ENCODE measurements at places on chromosomes 5 and 9.

DNA sequence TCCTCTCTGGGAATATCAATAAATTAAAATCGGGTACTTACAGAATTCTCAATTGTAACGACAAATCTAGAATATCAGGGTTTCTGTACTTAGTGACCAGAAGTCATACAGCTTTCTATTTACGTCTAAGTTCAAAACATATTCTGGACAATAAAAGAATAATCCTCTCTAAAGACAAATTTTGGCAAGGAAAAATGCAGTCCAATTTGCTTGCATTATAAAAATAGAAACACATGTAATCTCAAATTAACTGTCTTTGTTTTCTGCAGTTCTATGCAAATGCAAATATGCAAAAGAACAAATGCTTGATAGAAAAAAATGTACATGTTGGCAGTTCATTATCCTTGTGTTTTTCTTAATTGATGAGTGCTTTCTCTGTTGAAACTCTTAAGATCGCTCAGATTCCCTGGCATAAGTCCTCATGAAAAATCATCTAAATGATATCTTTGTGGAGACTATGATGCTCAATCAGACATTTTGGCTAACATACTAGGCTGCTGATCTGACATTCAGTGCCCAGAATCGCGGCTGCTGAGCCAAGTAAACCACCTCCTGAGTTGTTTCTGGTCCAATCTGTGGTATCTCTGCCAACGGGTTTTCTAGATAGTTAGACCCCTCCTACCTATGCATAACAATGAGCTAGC, 990.1 kb upstream of the C9orf72 start:
- H3K4me1 ChIP-seq: no peaks in the 10 kb centered on the region
- H3K4me3 ChIP-seq: no peak overlapping the region
- H3K36me3 ChIP-seq: no peaks in the 10 kb centered on the region
- no peak overlapping the region for H3K27ac ChIP-seq
- H3K27me3 ChIP-seq: no peaks in the 10 kb centered on the region

DNA sequence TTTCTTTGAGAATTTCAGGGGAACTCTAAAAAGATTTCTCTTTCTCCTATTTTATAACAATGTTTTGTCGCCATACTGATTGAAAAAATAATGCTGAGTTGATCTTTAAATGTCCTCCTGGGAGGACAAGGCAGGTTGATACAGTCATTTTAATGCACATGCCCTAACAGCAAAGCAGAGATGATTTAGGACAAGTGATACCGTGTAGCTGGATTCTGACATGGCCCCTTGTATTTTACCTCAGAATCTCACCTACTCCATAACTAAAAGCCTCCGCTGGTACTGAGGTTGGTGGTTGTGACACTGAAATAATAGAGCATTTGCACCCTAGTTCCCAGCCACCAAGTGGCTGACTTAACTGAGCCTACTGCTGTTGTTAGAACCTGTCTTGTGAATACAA, 811 bp upstream of the LRRTM2 start:
- H3K27me3 ChIP-seq: peaks cover 30% of the 10 kb centered on the region
- H3K4me3 ChIP-seq: no peak overlapping the region
- H3K4me1 ChIP-seq: peaks cover 6% of the 10 kb centered on the region
- no peak overlapping the region for H3K27ac ChIP-seq

DNA sequence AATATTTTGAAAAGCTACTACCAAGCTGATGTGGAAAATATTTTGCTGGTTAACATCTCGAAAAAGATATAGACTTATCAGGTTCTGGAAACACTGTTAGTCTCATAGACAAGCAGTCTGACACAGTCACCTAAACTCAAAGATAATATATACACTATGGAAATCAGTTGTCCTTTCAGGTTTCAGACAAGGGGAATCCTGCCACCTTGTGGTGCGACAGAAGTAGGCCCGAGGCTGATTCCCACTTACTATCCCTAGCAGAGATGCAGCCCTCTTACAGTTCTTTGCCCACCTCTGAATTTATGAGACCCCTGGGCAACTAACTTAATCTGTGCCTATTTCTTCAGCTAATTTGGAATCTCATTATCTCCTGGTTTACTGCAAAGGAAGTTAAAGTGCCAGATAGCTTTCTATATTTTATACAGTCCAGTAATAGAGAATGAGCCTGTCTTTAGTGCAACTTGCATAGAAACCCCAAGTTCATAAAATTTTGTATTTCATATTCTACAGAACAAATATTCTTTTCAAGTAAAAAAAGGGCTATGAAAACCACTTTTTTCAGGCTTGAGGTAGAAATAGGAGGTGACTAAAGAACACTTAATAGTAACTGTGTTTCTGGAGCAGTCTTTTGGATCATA, 16.9 kb downstream of the RAD1 start:
- H3K27ac ChIP-seq: no peak overlapping the region
- H3K36me3 ChIP-seq: no peaks in the 10 kb centered on the region
- no peak overlapping the region for H3K4me3 ChIP-seq
- no peaks in the 10 kb centered on the region for H3K4me1 ChIP-seq

DNA sequence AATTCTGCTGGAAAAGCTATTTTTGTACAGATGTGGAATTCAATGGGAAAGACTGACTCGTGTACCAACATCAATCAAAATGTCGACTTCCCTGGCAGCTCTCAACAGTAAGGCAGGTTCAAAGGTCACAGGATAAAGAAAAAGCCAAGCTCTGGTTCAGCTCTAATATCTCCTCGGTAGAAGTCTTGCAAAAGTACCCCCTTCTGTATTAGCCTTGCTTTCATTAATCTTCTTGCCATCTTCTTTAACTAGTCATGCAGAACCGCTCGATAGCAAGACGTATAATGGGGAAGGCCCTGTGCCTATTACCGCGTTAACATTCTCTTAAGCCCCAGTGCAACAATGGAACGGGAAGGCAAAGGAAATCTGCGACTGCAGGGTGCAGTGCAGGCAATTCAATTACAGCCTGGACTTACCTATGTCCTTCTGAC, 201.2 kb downstream of the GAPVD1 start:
- no peak overlapping the region for H3K27ac ChIP-seq
- H3K36me3 ChIP-seq: no peaks in the 10 kb centered on the region
- no peaks in the 10 kb centered on the region for H3K4me1 ChIP-seq
- H3K27me3 ChIP-seq: no peaks in the 10 kb centered on the region
- no peak for DNase-seq

- DNase-seq: no peak
- H3K36me3 ChIP-seq: peaks cover 7% of the 10 kb centered on the region
- peak overlapping the region; percentile 96 for H3K4me3 ChIP-seq
- peaks cover 44% of the 10 kb centered on the region for H3K4me1 ChIP-seq
- H3K27me3 ChIP-seq: no peaks in the 10 kb centered on the region
These were observed 453.5 kb downstream of the RAB3C start for GRCh38 chr5:59036274-59036961.

DNA sequence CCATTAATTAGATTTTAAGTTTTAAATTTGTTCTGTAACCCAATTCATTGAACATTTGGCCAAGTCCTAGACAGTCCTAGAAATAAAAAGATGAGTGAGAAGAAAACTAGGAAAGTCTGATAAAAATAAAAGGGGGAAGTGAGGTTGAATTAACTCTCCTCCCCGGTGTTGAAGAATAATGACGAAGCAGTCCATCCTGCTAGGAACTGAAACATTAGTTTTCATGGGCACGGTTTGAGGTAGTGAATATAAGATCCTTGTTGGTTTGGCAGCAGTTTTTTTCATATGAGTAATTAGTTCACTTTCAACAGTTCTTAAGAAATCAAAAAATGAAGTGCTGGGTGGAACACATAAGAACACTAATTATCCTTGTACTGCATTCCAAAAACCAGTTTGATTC, 103.1 kb downstream of the MTREX start:
- DNase-seq: no peak
- H3K4me3 ChIP-seq: no peak overlapping the region
- peaks cover 12% of the 10 kb centered on the region for H3K4me1 ChIP-seq
- peak overlapping the region; percentile 2 for H3K27ac ChIP-seq

DNA sequence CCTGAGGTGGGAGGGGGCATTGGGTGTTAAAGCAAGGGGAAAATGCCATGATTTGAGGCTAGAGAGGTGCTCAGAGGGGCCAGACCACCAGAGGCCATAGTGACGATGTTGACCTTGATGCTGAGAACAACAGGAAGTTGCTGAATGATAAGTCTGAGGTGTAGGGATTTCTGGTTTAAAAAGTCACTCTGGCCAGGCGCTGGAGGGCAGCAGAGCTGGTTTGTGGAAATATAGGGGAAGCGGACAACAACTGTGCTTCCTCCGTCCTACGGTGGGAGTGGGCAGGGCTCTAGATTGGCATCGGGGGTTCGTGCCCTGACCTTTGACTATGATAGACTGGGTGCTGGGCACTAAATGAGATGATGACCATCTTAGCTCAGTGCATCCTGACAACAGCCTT, 44.7 kb downstream of the STOM start:
- H3K36me3 ChIP-seq: no peaks in the 10 kb centered on the region
- peak overlapping the region; percentile 47 for H3K27ac ChIP-seq
- DNase-seq: no peak
- H3K4me3 ChIP-seq: no peak overlapping the region

DNA sequence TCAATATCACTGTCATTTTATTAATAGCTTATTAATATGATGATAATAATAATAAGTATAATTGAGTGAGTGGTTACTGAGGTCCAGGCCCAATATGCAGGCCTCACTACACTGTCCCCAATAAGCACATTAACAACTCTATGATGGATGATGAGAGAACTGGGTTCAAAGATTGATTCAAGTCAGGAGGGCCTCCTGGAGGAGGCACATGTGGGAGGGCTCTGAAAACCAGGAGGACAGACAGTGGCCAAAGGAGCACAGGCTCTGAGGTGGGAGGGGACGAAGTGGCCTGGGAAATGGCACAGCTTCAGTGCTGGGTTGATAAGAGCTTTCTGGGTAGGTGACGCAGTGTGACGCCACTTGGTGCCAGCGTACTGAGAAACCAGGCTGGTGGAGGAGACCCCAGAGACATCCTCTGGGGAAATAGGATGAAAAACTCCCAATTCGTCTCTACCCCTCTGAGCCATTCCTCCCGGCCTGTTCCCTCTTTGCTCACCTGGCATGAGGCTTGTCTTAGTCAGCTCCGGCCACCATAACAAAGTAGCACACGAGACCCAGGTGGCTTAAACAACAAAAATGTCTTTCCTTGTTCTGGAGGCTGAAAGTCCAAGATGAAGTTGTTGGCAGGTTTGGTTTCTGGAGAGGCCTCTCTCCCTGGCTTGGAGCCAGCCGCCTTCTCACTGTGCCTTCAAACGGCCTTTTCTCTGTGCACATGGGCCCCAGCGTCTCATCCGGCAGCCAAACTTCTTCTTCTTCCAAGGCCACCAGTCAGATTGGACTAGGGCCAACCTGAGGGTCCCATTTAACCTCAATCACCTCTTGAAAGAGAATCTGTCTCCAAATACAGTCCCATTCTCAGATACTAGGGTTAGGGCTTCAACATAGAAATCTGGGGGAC, 31.6 kb downstream of the NTNG2 start:
- no peak overlapping the region for H3K4me3 ChIP-seq
- H3K36me3 ChIP-seq: peaks cover 5% of the 10 kb centered on the region
- no peak for DNase-seq
- H3K27ac ChIP-seq: no peak overlapping the region

DNA sequence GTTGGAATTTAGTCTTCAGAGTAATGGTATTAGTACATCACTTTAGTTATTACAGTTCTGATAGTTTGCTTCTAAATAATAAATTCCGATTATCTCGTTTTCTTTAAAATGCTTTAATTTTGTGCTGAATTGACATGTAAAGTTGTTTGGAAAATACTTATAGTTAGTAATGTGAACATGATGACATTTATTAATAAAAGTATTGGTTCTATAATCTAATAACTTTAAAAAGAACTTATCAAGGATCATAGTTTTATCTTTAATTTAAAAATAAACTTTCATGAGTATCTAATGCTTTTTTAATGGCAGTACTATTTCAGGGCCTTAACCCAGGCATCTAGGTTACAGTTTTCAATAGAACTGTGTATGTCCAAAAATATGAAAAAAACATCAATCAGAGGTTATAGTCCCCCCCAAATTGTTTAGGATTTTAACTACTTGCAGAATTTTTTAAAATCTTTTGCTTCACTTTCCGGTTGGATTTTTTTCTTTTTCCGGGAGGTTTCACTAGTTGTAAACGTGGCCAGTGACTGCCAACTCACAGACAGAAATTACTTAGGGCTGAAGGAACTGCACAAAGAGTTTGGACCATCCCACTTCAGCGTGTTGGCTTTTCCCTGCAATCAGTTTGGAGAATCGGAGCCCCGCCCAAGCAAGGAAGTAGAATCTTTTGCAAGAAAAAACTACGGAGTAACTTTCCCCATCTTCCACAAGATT, 680 bp downstream of the GPX8 start:
- H3K4me3 ChIP-seq: no peak overlapping the region
- H3K4me1 ChIP-seq: no peaks in the 10 kb centered on the region
- H3K27ac ChIP-seq: no peak overlapping the region
- no peak for DNase-seq
- H3K36me3 ChIP-seq: no peaks in the 10 kb centered on the region

- peaks cover 36% of the 10 kb centered on the region for H3K27me3 ChIP-seq
- H3K4me1 ChIP-seq: peaks cover 20% of the 10 kb centered on the region
- H3K4me3 ChIP-seq: peak overlapping the region; percentile 93
- H3K27ac ChIP-seq: no peak overlapping the region
- peaks cover 12% of the 10 kb centered on the region for H3K36me3 ChIP-seq
- DNase-seq: no peak
These were observed 1.3 kb upstream of the NFIB start for GRCh38 chr9:14314929-14315874.

- no peaks in the 10 kb centered on the region for H3K36me3 ChIP-seq
- H3K27ac ChIP-seq: no peak overlapping the region
- H3K4me1 ChIP-seq: no peaks in the 10 kb centered on the region
- DNase-seq: no peak
- H3K4me3 ChIP-seq: no peak overlapping the region
These were observed 14.8 kb downstream of the ATP10B start for GRCh38 chr5:160837211-160837610.

- H3K27ac ChIP-seq: no peak overlapping the region
- no peak overlapping the region for H3K4me3 ChIP-seq
- H3K4me1 ChIP-seq: no peaks in the 10 kb centered on the region
These were observed 21.1 kb upstream of the GOLPH3 start for GRCh38 chr5:32195265-32195664.

- H3K4me3 ChIP-seq: no peak overlapping the region
- H3K27ac ChIP-seq: no peak overlapping the region
- no peaks in the 10 kb centered on the region for H3K36me3 ChIP-seq
- H3K4me1 ChIP-seq: no peaks in the 10 kb centered on the region
These were observed 180.5 kb downstream of the PIK3R1 start for GRCh38 chr5:68395926-68396511.

DNA sequence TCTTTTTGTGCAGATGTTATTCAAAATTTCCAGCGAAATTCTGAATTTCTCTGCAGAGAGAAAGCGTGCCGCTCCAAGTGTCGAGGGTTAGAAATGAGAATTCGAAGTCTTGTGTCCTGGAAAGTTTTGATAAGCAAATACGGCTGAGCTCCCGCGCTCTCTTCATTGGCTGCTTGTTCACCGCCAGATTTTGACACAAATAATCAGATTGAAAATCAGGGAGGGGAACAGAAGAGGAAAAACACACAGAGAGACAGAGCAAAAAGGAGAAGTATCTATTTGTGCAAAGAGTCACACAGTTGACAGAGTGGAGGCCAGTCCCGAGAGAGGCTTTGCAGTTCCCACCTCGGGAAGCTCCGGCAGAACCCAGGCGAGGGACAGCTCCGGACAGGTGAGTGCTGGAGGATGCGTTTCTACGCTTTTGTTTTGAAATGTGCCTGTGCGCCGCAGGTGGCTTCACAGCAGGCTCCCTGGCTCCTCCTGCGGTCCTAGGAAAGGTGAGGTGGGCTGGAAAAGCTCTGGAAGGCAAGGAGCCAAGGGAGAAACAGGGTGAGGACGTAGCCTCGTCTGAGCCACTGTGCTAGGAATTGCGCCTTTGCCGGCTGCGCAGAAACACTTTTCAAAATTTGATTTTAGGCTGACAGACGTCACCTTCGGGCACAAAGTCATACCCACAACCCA, at the start of gene GFI1B:
GFI1B (plus strand) TSS at position 244 of the 681 bp plus-strand sequence. CDS start 7,985 bp downstream, outside the sequence.
- H3K4me1 ChIP-seq: peaks cover 8% of the 10 kb centered on the region
- H3K27me3 ChIP-seq: peaks cover 75% of the 10 kb centered on the region
- no peak for DNase-seq
- no peak within 1 kb of the TSS for H3K27ac ChIP-seq
- no peak within 1 kb of the TSS for H3K4me3 ChIP-seq
- peaks cover 4% of the 10 kb centered on the region for H3K36me3 ChIP-seq

Measured in T-helper 17 cell (primary cell).